ENCODE measurements at places on chromosomes 7 and 10.

- DNase-seq = no peak
Measured at GRCh38 chr7:155062411-155062810, 7.7 kb upstream of the HTR5A start.

DNA sequence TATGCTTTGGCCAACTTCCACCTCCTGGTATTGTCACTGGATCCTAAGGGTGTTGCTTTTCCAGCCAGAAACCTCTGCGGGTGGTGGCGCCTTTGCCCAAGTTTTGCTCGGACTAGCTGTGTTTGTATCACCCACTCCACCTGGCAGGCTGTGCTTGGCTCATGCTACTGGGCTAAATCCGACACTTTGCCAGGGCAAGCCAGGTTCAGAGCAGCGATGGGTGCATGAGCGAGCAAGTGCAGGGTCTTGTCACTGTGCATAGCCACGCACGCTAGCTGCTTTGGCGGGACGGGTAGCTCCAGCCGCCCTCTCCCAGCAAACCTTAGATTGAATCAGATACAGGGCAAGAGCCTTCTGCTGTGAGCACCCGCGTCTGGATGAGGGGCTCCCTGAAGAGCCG lies 737.5 kb downstream of the PCDH15 start:
- peak; percentile 11 for DNase-seq

GRCh38 chr7:117130262-117130661 lies 177.0 kb downstream of the ST7 start:
- DNase-seq = no peak

GRCh38 chr10:98006266-98006665 lies 24.2 kb downstream of the CRTAC1 start:
- DNase-seq = no peak

GRCh38 chr7:49244543-49244942 lies 320.2 kb downstream of the CDC14C start:
- no peak for DNase-seq

- DNase-seq = no peak
Measured at GRCh38 chr7:82194016-82194643, 249.4 kb downstream of the CACNA2D1 start.

DNA sequence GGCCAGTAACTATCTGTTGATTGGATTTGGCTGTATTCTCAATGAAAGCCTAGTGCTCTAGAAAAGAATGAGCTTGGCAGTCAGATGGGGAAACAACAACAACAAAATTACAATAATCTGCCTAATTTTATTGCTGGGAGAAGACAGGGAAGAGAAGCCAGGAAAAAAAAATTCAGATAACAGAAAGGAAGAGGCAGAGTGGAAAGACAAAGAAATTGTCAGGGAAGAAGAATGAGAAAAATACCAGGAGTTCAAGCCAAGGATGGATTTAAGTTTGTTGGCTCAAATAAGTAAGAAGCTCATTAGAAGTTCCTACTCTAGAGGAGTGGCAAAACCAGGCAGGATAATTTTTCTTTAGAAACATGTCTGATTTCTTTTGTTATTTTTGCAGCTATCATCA lies 45.9 kb upstream of the PRKG1 start:
- DNase-seq = no peak

DNA sequence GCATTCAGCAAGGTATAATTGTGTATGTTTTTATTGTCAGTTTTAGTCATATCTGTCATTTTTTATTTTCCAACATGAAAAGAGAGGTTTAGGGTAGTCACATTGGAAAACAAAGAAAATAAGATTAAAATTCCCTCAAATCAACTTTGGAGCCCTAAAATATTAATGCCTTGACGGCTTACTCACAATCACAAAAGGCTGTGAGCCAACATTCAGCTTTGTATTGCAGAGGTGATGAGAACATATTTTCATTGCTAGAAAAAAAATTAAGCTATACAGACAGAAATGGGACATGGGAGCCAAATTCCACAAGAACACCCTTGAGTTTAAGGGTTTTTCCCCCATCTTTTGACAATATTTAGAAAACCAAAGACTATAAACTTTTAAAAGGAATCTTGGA lies 30.2 kb downstream of the CALD1 start:
- DNase-seq = no peak

- DNase-seq = peak; percentile 76
Measured at GRCh38 chr7:2477447-2478398, 1.5 kb upstream of the GRIFIN start.

DNA sequence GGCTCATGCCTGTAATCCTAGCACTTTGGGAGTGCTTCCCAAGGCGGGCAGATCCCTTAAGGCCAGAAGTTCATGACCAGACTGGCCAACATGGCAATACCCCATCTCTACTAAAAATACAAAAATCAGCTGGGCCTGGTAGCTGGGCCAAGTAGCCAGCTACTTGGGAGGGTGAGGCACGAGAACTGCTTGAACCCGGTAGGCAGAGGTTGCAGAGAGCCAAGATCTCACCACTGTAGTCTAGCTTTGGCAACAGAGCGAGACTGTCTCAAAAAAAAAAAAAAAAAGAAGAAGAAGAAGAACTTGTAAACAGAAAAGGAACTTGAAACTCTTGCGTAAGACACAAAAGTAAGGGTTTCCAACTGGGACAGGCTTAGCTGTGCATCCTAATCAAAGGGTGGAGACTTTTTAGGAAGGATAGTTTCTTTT lies 5.6 kb upstream of the IFIT2 start:
- DNase-seq = no peak

GRCh38 chr10:123166618-123167017 lies 12.4 kb downstream of the BUB3 start:
- no peak for DNase-seq

DNA sequence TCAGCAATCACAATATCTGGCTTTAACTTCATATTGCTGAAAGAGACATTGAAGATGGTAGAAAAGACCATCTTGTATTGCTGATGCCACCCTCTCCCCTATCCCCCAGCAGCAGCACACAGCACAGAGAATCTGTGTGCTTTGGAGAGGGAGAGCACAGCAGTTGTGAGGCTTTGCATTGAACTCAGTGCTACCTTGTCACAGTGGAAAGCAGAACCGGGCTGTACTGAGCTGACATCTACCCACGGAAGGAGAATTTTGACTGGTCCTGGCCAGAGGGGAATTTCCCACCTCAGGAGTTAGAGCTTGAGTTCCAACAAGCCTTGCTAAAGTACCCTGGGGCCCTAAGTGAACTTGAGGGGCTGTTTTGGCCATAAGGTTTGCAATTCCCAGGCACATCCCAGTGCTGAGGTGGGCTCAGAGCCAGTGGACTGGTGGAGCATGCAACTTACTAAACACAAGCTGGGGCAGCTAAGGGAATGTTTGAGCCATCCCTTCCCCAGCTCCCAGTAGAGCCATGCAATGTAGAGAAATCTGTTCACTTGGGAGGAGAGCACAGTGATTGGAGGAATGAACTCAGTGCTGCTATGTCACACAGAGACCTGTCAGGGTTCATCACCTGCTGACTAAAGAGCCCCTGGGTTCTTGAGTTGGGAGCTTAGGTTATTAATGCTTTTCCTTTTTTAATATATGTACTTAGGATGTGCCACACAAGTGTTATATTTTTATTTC lies 62.1 kb downstream of the OR13A1 start:
- DNase-seq = no peak

GRCh38 chr10:76769161-76769560 lies 868.4 kb downstream of the KCNMA1 start:
- DNase-seq = no peak

- peak; percentile 66 for DNase-seq
Measured at GRCh38 chr7:24733414-24734060, 23.7 kb downstream of the GSDME start.

- DNase-seq = no peak
Measured at GRCh38 chr7:2110610-2111396, 121.9 kb downstream of the MAD1L1 start.

DNA sequence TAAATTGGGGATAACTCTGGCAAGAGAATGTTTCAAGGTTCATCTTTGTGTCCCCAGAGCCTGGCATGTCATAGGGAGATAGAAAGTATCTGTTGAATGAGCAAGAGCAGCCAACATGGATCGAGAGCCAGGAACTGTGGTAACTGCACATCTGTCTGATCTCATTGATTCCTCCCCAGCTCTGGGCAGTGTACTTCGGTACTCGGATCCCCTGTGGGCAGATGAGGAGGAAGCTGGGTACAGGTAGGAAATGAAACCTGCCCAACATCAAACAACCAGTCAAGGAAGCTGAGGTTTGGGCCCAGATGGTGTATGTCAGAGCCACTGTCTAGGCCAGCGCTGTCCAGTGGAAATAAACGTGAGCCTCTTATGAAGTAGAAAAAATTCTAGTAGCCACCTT lies 76.4 kb downstream of the GRK5 start:
- no peak for DNase-seq

DNA sequence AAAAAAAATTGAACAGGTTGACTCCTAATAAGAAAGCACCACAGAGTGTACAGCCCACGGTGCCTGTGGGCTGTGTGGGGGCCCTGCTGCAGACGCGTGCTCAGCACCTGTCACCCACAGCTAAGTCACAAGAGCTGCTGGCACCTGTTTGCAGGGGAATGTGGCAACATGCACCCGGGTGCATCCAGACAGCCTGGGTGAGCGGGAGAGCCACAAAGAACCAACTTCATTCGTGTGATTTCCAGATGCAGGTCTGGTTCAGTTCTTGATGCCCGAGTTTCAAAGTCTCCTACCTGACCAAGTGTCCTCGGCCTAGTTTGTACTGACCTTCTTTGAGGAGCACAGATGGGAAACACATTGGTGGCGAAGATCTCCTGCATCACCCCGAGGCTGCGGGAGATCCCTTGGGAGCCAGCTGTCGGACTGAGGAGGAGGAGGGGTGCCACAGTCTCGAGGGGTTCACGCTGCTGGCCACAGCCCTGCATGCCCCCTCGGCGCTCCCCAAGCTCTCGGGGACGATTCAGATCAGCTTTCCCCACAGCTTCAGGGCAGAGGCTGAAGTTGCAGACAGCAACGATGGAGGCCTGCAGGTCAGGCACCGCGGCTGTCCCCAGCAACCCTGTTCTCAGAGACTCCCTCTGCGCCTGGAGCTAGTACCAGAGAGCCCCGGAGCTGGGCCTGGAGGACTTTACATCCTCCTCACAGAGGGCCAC lies 35.3 kb downstream of the AMZ1 start:
- no peak for DNase-seq

DNA sequence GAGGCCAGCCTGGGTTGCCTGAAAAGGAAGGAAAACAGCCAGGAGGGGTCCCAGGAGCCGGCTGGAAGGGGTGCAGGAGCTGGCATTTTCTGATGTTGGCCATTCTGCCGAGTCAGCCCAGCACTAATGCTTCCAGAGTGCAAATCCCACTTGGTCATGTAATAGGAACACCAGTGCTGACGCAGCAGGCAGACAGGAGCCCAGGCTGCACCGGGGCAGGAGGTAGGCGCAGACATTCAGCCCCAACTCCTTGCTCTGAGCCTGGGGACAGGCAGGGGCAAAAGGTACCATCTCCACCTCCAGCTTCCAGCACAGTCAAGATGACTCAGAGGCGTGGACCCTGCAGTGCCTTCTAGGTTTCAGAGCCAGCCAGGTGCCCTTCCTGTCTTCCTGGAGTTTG lies 10.2 kb upstream of the YWHAG start:
- peak; percentile 29 for DNase-seq

GRCh38 chr10:116888380-116889055 lies 39.2 kb downstream of the ENO4 start:
- peak; percentile 63 for DNase-seq

- no peak for DNase-seq
Measured at GRCh38 chr10:52542906-52543305, 228.8 kb downstream of the DKK1 start.

DNA sequence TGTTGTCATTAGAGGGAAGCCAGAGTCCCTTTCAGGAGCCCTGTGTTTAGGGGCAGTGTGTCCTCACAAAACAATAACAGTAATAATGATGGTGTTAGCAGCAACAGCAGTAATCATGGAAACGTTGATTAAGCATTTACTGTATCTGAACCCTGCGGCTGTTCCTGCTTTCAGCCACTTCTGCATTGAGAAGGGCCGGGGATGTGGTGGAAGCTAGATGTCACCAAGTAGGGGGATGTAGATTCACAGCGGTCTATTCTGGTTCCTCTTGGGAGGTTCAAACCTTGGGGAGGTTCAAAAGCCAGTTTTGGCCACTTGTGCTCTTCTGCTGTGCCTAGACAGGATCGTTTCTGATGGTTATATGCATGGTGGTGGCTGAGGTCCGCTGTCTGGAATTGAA lies 44.8 kb downstream of the PRPF18 start:
- DNase-seq = no peak

GRCh38 chr10:3774814-3775695 lies 10.0 kb downstream of the KLF6 start:
- no peak for DNase-seq

- no peak for DNase-seq
Measured at GRCh38 chr7:152462995-152463708, 27.3 kb upstream of the KMT2C start.

GRCh38 chr10:124624895-124625294 lies 119.3 kb downstream of the FAM53B start:
- DNase-seq = no peak

GRCh38 chr7:132252793-132253100 lies 323.5 kb downstream of the PLXNA4 start:
- DNase-seq = no peak

DNA sequence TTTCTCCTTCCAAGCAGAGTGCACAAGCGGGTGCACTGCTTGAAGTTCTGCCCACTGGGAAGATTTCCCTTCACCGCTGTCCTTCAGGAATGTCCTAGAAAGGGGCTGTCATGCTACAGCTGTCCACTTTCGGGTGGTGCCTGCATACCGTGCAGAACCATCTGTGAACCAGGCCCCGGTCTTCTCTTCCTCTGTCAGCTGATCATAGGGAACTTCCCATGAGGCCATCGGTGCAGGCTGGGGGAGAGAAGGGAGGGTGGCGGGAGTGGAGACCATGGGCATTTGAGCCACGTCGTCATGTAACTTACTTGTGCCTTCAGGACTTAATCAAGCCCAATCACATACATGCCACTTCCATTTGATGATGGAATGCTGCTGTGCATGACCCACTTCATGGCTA lies 111.6 kb downstream of the NKX6-2 start:
- DNase-seq = no peak

DNA sequence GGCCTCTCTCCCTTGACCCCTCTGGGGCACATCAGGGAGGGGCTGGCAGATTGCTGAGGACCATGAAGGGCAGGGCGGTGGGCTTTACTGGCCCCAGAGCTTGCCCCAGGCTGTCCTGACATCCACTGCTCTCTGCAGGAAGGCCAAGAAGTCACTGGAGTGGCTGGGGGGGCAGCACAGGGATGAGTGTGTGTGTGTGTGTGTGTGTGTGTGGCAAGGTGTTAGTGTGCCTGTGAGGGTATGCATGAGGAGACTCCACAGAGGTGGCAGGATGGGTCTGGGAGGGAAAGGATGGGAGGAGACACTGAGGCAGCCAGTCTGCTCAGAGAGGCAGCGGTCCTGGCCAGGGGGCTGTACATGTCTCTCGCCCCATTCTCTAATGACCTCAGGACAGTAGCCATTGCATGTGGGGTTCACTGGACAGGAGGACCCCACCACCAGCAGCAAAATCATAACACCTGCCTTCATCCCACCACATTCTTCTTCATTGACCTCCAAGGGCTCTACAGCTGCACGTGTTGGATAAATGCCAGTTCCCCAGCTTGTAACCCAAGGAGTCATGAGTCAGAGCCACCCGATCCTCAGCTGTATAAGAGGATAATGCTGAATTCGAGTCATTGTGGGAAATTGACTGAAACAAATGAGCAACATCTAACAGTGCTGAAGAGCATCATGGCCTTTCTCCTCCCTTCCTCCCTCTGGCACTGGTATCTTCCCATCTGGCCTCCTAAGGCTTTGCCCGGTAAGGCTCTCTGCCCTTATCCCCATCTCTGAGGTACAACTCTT lies 720.5 kb downstream of the GRID1 start:
- no peak for DNase-seq

- no peak for DNase-seq
Measured at GRCh38 chr7:6257675-6258074, 14.7 kb downstream of the CYTH3 start.
